Activated CD4-positive, alpha-beta T cell treated with anti-CD3 and anti-CD28 coated beads, Interleukin-2, amount 10 ng/mL, durations not matched to agents 24 days and 14 days (primary cell): ENCODE measurements at places on chromosomes 1 and 21.
A peak's percentile ranks its signal among the peaks of the same experiment; 100 is the strongest.

DNA sequence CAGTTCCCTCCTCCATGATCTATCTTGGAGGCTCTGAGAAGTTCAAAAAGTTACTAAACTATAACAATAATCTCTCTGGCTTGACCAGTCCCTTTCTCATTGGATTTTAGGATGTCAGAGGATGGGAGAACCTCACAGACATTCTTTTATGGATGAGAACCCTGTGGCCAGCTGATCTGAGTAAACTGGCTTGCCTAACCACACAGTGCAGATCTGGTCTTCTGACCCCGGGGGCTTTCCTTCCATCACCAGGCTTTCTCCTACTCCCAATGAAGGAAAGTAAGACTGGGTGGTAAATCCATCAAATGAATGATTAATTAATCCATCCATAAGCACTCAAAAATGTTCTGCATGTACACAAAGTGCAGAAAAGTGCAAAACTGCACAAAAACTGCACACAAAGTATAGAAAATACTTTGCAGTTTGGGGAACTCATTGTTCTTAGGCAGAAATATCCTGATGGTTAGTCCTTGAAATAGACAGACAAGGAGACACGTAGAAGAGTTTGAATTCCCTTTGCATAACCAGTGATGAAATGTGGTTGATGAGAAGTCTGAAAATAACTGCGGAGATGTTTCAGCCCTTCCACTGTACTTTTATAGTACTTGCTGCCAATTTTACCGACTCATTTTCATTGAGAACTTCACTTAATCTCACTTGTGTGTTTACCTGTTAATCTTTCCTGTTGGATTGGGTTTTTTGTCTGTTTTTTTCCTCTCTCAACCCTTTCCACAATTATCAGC, 2.5 kb upstream of the F3 start:
- DNase-seq = no peak

DNA sequence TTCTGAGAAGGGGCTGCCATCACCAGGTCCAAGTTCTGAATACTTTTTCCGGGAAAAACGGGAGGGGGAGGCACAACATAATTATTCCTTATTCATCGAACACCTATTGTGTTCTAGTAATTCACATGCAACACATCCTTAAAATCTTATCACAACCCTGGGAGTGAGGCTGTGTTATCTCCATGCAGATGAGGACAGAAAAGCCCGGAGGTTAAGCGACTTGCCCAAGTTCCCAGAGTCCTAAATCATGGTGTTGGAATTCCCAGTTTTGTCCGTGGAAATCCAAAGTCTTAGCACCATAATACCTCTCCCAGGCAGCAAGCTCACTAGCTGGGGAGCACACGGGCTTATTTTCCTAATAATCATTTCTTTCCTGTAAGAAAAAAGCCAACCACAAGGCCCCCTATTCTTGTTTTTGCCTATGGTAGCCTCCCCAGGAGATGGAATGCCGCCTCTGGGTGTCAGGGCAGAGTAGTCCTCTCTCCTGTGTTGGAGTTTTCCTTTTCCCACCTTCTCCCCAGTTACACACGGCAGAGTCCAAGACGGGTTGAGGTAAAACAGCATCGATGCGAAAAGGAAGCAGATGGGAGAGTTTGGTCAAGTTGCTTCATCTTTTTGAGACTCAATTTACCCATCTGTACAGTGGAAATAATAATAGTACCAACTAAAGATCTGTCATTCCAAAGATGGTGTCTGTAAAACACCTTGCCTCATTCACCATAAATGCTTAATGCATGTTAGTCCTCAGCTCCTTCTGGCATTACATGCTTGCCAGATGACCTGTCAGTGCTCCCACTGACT, 228.0 kb upstream of the TMEM51 start:
- no peak for DNase-seq

- DNase-seq = no peak
These were observed 40.0 kb downstream of the LHX8 start for GRCh38 chr1:75174031-75174760.

GRCh38 chr1:77533660-77534305, 148.7 kb downstream of the ZZZ3 start:
- DNase-seq = peak; percentile 84

- DNase-seq = no peak
These were observed 452.9 kb downstream of the MATN1 start for GRCh38 chr1:30270461-30270860.

DNA sequence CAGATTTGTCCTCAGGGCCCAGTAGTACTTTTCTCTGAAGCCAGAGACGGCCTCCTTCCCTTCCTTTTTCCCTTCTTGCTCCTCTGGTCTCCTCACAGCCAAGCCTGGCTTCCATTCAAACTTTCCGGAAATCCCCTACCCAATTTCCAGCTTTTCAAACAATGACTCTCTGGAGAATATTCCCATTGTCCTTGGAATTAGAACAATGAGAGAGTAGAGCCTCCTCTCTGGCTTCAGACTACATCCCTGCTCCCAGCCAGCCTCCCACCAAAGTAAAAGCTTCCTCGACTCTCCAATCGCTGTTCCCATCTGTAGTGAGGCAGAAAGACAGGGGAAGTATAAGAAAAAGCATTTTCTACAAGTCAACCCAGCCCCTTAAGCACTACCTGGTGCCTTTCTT, 77.7 kb upstream of the SOX13 start:
- DNase-seq = no peak

DNA sequence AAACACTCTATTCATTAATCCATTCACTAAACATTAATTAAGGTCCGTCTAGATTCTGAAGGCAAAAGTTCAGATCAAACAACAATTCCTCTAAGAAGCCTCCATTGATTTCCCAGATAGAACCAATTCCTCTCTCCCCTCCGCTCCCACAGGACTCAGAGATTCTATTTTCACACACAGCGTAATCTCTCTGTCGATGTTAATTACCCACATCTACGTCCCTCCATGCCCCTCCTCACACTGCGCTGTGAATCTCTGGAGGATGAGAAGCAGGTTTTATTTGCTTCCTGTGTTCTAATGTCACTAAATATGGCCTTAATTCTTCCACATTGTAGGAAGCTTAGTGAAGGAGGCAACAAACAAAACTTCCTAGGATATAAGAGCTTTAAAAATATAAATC, 306.7 kb downstream of the DSCAM start:
- no peak for DNase-seq

- no peak for DNase-seq
These were observed 221.1 kb upstream of the GREM2 start for GRCh38 chr1:240833075-240833474.

- no peak for DNase-seq
These were observed 220.1 kb upstream of the VAMP3 start for GRCh38 chr1:7550981-7551380.

GRCh38 chr1:24316645-24317044, 2.5 kb upstream of the GRHL3 start:
- no peak for DNase-seq

DNA sequence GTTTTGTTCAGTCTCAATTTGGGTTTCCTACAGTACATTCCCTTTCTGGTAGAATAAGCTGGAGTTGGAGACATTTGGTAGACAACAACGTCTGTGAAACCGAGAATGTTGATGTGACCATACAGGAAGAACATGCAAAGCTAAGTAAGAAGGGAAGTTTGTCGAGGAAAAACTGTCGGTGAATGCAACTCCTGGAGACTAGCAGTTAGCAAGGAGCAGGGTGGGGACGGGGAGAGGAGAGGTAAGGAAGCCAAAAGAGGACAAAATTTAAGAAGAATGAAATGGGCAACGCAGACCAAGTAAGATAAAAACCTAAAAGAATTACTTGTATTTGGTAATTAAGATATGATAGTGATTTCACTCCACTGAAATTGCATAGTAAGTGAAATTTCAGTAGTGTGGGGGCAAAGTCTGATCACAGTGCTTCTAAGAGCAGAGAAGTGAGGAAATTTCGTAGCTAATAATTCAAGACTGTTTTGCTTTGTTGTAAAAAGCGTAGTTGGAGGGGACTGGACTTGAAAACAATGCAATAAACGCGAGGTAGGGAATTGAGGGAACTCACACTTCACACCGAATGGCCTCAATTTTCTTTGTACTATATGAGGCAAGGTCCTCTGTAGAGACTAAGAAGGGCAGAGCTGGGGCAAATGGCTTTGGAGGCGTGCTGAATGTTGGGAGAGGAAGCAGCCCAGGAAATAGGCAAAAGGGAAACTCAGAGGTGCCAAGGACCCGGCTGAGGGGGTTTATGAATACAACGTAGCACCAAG, 787 bp upstream of the GIPC2 start:
- no peak for DNase-seq
